ENCODE measurements at places on chromosomes 7 and 10.

- no peak for DNase-seq
These were observed 393.4 kb upstream of the MKI67 start for GRCh38 chr10:128519581-128519980.

DNA sequence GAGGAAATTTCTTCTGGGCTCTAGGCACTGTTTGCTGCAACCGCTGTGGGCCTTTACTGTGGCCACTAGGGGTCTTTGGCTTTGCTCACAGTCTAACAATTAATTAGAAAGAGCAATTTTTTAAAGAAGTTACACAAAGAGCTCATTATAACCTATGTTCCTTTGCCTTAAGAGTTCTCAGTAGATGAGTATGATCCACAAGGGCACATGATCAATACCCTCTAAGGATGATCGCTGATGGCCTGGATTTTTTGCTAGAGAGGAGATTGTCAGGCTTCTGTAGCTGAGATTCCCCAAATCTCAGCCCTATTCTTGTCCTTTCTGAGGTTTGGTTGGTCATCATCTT is 80.8 kb upstream of the RHOBTB1 start:
- no peak for DNase-seq

GRCh38 chr10:58867683-58868082 is 308.8 kb upstream of the PHYHIPL start:
- DNase-seq, result no peak

- DNase-seq, result no peak
These were observed 49.7 kb upstream of the NRF1 start for GRCh38 chr7:129561677-129562359.

DNA sequence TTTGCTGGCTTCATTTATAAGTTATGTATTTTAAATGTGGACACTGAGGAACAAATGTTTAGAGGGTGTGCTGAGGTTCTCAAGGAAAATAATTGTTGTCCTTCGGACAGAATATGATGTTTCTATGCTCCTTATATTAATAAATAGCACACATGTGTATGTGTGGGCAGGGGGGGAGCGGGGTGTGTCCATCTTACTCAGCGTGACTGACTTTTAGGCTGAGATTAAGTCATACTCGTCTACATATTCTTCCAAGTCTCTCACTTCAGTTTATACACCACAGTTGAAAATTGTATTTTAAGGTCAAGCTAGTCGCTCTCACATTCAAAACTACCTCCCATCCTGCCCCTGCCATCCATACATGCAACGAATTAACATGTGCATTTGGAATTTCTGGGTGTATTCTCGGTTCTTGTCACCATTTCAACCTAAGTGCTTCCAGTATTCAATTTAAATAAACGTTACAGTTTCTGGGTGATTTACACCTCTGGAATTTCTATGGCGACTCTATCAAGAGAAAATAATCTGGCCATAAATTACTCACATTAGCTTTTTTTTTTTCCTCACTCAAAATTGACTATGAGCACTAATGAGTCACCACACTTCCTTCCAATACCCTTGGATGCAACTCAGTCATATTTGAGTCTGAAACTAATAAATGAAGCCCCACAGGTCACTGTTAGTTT is 3.3 kb downstream of the PCDH15 start:
- no peak for DNase-seq

- no peak for DNase-seq
These were observed 117.1 kb downstream of the EBF3 start for GRCh38 chr10:129846991-129847391.

- no peak for DNase-seq
These were observed 192.4 kb upstream of the LRRN3 start for GRCh38 chr7:110898516-110898915.

- no peak for DNase-seq
These were observed 830.2 kb upstream of the SORCS1 start for GRCh38 chr10:107994621-107995270.

GRCh38 chr7:24582166-24582565 is 8.9 kb downstream of the PALS2 start:
- DNase-seq, result no peak

DNA sequence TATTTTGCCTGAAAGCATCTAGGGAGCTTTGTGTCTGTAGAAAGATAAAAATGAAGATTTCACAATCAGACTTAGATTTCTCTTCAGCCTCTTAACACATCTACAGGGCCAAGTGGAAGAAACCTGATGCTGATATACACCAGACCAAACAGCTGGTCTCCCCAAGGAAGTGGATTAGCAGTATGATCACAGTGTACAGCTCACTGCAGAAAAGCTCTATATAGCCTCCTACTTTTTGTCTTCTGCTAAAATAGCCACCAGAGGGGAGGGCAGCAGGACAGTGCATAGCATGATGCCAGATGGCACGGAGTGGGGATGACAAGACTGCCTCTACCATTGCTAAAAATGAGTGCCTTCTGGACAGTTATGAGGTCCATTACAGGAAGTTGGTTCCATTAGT is 16.0 kb downstream of the FAM13C start:
- no peak for DNase-seq

DNA sequence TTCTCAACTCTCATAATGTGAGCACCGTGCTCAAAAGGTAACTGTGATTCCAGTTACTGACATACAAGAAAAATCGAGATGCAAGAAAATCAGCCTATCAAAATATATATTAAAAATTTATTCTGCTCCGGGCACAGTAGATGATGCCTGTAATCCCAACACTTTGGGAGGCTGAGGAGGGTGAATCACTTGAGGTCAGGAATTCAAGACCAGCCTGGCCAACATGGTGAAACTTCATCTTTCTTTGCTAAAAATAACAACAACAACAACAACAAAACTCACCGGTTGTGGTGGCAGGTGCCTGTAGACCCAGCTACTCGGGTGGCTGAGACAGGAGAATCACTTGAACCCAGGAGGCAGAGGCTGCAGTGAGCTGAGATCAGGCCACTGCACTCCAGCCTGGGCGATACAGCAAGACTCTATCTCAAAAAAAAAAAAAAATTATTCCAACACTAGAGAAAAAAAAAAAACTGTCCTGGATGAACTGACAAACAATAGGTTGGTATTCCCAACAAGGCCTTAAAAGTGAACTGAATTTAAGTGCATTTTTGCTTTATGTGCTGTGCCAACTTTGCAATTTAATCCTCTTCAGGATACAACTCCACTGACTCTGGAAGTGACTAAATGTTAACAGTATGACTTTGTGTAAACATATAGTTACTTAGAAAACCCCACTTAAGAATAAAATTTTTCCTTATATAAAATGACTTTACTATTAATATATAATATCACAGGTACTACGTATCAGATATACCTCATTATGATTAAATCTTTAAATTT is 51.1 kb downstream of the JMJD1C start:
- DNase-seq, result no peak

DNA sequence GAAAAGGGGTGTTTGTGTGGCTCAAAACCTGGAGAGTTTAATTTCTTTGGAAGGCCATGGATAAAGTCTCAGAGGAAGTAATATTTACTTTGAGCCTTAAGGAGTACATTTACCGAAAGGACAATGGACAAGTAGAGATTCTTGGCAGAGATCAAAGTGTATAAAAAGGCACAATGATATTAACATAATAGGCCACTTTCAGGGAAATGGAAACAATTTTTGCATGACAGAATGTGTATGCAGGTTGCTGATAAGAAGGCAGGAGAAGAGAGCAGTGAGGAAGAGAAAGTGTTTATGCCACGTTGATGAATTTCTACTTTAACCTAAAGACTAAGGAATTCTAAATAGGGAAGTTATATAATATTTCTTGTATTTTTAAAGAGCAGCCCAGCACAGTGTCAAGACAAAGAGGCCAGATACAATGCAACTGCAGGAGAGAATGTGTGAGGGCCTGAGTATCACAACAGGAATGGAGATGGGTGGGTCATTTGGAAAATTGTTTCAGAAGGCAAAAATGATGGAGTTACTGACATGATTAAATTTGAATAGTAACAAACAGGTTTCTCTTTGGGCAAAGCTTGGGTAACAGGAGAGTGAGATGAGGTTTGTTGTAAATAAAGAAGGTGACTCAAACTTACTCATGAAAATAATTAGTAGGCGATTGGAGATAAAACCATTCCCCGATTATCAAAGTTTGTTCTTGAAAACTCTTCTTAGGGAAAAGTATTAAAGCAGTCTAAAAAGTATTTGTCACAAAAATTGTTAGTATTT is 84.1 kb downstream of the THSD7A start:
- no peak for DNase-seq

- DNase-seq, result no peak
These were observed 3.3 kb upstream of the FAS start for GRCh38 chr10:88987243-88987725.
